ENCODE measurements at places on chromosomes 13 and 19.

- no peak for DNase-seq
These were observed 77.5 kb upstream of the CACNA1A start for GRCh38 chr19:13583753-13584152.

- peak; percentile 64 for DNase-seq
These were observed 4.4 kb downstream of the CCDC61 start for GRCh38 chr19:45999653-46000121.

DNA sequence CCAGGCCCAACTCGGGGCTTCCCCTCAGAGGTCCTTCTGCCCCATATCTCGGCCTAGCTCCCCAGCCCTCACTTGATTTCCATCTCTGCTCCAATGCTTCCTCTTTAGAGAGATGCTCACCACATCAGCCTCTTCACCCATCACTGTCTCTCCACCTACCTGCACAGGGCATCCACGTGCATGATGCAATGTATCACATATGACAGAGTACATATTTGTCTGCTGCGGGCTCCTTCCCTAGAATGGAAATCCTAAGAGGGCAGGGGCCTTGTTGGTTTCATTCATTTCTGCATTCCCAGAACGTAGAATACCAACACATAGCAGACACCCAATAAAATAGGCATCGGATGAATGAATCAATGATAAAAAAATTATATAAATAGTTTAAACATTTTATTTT, 130.3 kb downstream of the USP12 start:
- DNase-seq: no peak

DNA sequence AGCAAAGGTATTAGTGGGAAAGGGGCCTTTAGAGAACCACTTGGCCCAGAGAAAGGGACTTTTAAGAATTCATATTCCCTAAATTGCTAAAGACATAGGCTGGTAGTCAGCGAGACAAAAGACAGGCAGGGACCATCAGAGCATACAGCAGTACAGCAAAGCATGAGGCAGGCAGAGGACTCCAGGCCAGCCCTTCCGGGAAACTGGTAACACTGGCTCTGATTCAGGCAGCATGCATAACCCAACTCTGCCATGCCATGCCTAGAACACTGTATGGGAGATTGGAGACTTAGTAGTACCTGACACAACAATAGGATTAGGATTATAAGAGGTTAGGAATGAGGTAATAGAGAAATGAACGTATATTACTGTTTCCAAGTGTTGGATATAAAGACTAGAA, 34.9 kb downstream of the CAB39L start:
- DNase-seq: no peak

DNA sequence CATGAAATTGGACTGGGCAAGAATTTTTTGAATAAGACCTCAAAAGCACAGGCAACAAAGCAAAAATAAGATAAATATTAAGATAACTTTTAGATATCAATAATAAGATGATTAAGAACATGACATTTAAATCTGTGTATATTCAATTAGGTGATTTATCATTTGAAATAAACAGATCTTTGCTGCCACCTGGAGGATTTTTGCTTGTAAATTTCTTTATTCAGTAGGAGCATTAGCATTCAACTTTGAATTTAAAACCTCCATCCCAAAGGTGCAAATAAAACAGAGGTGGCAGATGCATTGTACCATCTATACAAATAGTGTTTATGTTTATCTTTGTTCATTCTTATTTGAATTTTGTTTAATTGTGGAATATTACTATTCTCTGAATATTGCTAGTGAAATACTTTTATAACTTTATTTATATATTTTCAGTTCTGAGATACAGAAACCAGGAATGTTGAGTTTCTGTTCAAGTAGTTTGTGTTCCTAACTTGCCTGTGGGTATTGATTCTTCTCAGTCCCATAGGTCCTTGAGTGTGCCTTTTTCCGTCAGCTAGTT, 20.9 kb downstream of the COG6 start:
- peak; percentile 60 for DNase-seq

GRCh38 chr13:112972867-112973576, 4.0 kb downstream of the MCF2L start:
- DNase-seq: no peak

All from inflammatory macrophage treated with lipopolysaccharide for 4 hours (primary cell).